Stimulated activated CD4-positive, alpha-beta T cell treated with anti-CD3 and anti-CD28 coated beads, Interleukin-1b, Interleukin-23, amount 100 ng/mL, for 24 hours (primary cell): ENCODE measurements at places on chromosomes 4 and X.

DNA sequence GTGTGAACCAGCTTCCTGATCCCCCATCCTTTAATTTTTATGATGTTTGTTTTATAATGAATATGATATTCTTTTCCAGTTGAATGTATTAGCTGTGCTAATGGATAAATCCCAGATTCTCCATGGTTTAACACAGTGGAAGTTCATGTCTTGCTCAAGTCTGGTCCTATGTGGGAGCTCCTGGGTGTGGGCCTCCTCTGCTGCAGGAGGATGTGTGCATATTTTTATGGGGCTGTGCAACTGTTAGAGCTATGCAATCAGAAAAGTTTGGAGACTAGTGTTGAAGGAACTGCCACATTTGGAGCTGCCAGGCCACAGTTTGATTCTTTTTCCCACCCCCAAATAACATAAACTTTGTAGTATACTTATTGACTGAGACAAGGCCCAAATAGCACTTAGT lies 24.8 kb downstream of the MGST2 start:
- no peak for DNase-seq

- DNase-seq, result no peak
These were observed 39.0 kb downstream of the STX18 start for GRCh38 chr4:4502694-4503311.

- DNase-seq, result no peak
These were observed 571.2 kb upstream of the FAT1 start for GRCh38 chr4:187294861-187295260.

- DNase-seq, result no peak
These were observed 213.6 kb downstream of the AFF2 start for GRCh38 chrX:148713981-148714380.

- no peak for DNase-seq
These were observed 47.7 kb upstream of the FAM9A start for GRCh38 chrX:8848911-8849310.

GRCh38 chr4:24003496-24003895 lies 113.6 kb upstream of the PPARGC1A start:
- no peak for DNase-seq

DNA sequence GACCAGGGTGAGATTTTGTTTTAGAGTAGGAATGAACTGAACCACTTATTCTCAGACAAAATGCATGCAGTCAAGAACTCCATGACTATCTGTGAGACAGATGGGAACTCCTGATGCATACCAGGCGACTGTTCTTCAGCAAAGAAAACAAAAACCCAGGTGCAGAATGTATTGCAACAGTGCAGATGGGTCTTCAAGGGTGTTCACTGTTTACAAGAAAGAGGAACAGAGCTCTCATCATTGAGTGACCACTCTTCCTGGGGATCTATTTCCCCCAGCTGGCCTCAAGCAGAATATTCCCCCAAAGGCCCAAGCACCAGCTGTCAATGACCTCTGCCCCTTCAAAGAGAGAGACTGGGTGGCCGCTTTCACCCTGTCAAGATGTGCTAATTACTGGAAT lies 39.7 kb upstream of the BMP3 start:
- DNase-seq, result no peak

DNA sequence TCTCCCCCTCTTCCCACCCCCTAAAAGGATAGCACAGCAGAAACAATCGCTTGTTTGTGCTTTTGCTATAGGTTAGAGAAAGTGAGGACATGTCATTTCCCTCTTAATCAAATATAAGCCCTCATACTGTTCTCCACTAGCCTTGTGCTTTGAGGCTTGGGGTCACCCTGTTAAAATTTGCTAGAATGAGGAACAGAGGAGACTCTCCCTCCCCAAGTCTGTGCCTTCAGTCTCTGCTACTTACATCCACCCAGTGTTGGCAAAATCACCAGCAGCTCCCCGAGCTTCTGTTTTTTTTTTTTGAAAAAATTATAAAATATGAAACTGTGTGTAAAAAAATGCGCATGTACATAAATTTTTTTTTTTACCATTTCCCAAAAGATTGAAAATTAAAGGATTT lies 19.3 kb downstream of the KLF3 start:
- DNase-seq, result no peak
